Gastrocnemius medialis (tissue), 4 donors: ENCODE measurements at places on chromosomes 5 and 9. TPM values are rescaled to one million over a fixed set of nuclear protein-coding genes. Genes with fewer than 3 reads are reported as not detected.
A peak's percentile ranks its signal among the peaks of the same experiment; 100 is the strongest.

GRCh38 chr5:160497878-160498277 is 76.2 kb downstream of the PTTG1 start:
- no peaks in the 10 kb centered on the region for H3K27me3 ChIP-seq
- H3K36me3 ChIP-seq: no peaks in the 10 kb centered on the region
- no peak for DNase-seq
- no peaks in the 10 kb centered on the region for H3K4me1 ChIP-seq
- no peak overlapping the region for H3K4me3 ChIP-seq

The ARSI gene
- total RNA-seq: not detected

The GRIA1 gene
- 0.18 TPM for total RNA-seq

The PFN3 gene
- not detected for total RNA-seq

DNA sequence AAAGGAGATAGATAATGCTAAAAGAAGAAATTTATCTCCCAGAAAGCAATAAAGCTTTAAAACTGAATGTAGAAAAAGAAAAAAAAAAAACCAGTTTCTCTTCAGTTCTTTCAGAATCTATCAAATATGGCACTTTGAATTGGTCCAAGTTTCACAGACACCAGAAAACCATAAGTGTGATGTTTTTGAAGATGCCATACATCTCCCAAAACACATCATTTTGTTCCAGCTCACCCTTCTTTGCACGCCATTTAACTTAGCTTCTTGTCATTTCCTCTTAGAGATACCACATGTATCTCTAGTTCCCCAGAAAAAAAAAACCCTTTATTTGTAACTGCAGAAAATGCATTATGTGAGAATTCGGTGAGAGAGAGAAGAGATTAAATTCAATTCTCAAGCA is 46.1 kb upstream of the MAMDC2 start:
- H3K27ac ChIP-seq: peak overlapping the region; percentile 69
- H3K4me1 ChIP-seq: peaks cover 4% of the 10 kb centered on the region
- H3K27me3 ChIP-seq: no peaks in the 10 kb centered on the region
- DNase-seq: no peak

DNA sequence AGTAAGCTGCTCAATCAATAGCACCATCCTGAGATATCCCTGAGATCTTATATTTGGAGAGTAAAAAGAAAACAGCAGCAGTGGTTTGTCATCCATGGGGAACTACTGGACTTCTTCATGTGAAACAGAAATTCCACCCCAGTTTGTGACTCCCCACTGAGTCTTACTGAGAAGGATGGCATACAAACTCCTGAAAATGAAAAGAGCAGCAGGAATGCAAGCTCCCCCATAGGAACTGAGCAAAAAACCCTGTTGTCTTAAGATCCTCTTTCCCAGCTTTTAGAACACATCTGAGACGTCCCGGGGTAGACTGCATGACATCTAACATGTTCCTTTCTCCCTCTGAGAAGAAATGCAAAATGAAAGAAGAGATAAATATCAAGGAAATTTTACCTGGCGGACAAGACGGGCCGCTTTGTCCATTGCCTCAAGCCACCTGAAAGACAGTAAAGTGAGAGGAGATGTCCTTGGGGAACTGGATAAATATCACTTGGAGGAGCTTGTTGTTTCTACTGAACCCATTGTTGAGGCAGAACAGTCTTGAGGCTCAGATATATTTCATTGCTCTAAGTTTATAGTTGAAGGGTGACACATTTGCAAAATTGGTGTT is 117.1 kb downstream of the NUDT12 start:
- no peak overlapping the region for H3K27ac ChIP-seq
- H3K4me3 ChIP-seq: no peak overlapping the region
- H3K27me3 ChIP-seq: no peaks in the 10 kb centered on the region
- H3K4me1 ChIP-seq: no peaks in the 10 kb centered on the region
- no peak for DNase-seq

DNA sequence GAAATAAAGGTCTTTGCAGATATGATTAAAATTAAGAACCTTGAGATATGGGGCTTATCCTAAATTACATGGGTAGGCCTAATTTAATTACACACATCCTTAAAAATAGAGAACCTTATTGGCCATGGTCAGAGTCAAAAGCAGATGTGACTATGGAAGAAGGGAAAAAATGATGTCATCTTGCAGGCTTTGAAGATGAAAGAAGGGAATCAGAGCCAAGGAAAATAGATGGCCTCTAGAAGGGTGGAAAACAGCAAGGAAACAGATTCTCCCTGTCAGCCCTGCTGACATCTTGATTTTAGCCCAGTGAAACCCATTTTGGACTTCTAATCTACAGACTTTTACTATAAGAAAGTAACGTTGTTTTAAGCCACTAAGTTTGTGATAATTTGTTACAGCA is 37.6 kb upstream of the KCNN2 start:
- no peak for DNase-seq
- H3K27ac ChIP-seq: no peak overlapping the region
- no peaks in the 10 kb centered on the region for H3K36me3 ChIP-seq
- H3K4me3 ChIP-seq: no peak overlapping the region

The CCDC192 gene
- not detected for total RNA-seq

- H3K4me1 ChIP-seq: no peaks in the 10 kb centered on the region
- H3K36me3 ChIP-seq: no peaks in the 10 kb centered on the region
- DNase-seq: no peak
- no peaks in the 10 kb centered on the region for H3K27me3 ChIP-seq
These were observed 59.9 kb upstream of the ZNF354A start for GRCh38 chr5:178790371-178790770.

DNA sequence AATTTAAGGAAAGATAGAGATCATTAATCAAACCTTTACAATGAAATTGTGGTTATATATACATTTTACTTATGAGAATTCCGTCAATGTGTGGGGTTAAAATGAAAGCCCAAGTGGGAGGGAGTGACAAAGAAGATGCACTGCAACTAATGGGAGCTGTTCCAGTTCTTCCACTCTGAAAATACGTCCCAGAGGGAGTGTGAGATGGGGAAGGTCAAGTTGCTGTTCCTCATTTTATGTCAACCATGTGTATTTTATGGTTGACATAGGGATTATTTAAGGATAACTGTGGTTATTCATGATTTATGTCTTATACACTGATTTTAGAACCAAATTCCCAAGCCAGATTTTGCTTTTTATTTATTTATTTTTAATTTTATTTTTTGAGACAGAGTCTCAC is 14.2 kb upstream of the RGS3 start:
- no peaks in the 10 kb centered on the region for H3K27me3 ChIP-seq
- no peak overlapping the region for H3K4me3 ChIP-seq
- H3K27ac ChIP-seq: no peak overlapping the region
- H3K36me3 ChIP-seq: no peaks in the 10 kb centered on the region

The RFK gene
- 13.2 TPM for total RNA-seq

The CRB2 gene
- not detected for total RNA-seq

The ABO gene
- not detected for total RNA-seq

DNA sequence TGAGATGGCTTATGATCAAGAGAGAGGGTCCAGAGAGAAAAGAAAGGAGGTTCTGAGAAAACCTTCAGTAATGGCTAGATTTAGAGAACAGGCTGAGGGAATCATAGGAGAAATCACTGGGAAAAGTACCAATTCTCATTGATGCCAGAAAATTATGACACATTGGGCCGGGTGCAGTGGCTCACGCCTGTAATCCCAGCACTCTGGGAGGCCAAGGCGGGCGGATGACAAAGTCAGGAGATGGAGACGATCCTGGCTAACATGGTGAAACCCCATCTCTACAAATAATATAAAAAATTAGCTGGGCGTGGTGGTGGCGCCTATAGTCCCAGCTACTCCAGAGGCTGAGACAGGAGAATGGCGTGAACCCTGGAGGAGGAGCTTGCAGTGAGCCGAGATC is 29.5 kb upstream of the PLIN2 start:
- DNase-seq: no peak
- peaks cover 5% of the 10 kb centered on the region for H3K4me1 ChIP-seq
- no peaks in the 10 kb centered on the region for H3K36me3 ChIP-seq
- H3K4me3 ChIP-seq: no peak overlapping the region
- H3K27me3 ChIP-seq: no peaks in the 10 kb centered on the region
- H3K27ac ChIP-seq: no peak overlapping the region

The RAD50 gene
- 18.9 TPM for total RNA-seq
